ENCODE measurements at places on chromosomes 7 and 10.

- no peak for DNase-seq
Measured at GRCh38 chr10:118204292-118204943, 137.7 kb downstream of the FAM204A start.

- no peak for DNase-seq
Measured at GRCh38 chr10:3787016-3787400, 2.0 kb upstream of the KLF6 start.

GRCh38 chr7:105306298-105306748, 82.4 kb downstream of the SRPK2 start:
- DNase-seq: no peak

- DNase-seq: no peak
Measured at GRCh38 chr7:71132377-71133231, 660 bp downstream of the GALNT17 start.

- no peak for DNase-seq
Measured at GRCh38 chr10:129929343-129930292, 34.5 kb downstream of the EBF3 start.
